CD4-positive, alpha-beta T cell (primary cell): ENCODE measurements at places on chromosomes 2 and 18.

DNA sequence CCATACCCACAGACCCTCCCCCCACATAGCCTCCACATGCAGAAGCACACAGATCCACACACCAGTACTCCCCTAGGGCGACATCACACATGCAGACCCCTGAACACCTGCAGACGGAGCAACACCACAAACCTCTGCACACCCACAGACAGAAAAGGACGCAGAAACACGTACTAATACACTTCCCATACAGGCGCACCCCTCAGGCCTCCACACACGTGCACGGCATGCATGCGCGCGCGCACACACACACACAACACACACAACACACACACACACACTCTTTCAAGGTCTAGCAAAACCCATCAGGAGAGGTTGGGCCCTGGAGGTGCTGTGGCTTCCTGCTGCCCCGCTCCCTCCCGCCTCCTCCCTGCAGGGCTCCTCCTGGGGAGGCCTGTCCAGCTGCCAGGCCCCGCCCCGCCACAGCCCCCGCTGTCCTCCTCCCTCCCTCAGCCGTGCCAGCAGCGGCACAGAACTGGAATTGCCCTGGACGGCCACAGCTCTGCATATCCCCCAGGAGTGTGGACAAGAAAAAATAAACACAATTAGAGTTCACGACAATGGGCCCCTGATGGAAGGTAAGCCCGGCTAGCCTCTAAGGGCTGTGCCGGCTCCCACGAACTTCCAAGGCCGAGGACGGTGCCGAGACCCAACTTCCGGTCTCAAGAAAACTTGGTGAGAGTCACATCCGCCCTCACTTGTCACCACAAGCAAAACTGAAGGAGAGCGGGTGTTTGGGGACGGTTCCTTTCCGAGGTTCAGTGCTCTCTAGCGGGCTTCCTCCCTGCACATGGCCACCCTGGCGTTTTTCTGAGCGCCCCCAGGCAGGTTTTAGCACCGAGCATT lies 6.8 kb downstream of the ZFP36L2 start:
- peak; percentile 77 for DNase-seq

GRCh38 chr2:148162871-148163270 lies 142.0 kb downstream of the MBD5 start:
- DNase-seq: no peak

GRCh38 chr2:42653908-42654445 lies 85.5 kb downstream of the MTA3 start:
- DNase-seq: no peak

GRCh38 chr2:238884812-238885408 lies 37.0 kb downstream of the TWIST2 start:
- no peak for DNase-seq

- no peak for DNase-seq
These were observed 11.1 kb downstream of the FASTKD1 start for GRCh38 chr2:169562519-169562918.

DNA sequence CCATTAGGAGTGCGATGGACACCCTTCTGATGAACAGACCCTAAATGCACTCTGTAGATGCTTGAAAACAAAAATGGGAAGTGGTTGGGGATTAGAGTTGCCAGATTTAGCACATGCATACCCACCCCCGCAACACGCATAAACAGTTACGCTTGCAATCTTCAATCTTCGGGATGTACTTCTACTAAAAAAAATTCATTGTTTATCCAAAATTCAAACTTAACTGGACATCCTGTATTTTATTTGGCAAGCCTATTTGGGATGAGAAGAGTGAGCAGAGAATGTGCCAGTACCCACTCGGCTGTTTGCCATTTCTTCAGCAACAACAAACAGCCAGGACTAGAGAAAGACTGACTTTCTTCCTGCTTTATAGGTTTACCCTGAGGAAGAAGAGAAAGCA lies 18.4 kb downstream of the KIAA2012 start:
- no peak for DNase-seq

DNA sequence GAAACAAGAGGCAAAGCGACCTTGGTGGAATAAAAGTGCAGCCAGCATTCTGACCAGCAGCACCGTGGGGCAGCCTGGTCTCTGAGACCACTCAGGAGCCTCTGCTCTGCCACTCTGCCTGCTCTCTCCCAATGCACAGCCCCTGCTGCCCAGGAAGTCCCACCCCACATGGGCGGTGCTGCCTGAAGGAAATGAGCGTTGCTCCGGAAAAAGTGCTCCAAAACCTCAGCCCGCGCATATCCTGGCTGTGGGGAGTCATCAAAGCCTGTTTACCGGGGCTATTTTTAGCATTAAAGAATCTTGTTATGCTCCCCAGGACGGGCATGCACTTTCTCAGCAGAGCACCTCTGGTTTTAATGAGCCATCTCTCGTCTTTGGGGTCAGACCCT lies 54.5 kb downstream of the EPAS1 start:
- peak; percentile 57 for DNase-seq

DNA sequence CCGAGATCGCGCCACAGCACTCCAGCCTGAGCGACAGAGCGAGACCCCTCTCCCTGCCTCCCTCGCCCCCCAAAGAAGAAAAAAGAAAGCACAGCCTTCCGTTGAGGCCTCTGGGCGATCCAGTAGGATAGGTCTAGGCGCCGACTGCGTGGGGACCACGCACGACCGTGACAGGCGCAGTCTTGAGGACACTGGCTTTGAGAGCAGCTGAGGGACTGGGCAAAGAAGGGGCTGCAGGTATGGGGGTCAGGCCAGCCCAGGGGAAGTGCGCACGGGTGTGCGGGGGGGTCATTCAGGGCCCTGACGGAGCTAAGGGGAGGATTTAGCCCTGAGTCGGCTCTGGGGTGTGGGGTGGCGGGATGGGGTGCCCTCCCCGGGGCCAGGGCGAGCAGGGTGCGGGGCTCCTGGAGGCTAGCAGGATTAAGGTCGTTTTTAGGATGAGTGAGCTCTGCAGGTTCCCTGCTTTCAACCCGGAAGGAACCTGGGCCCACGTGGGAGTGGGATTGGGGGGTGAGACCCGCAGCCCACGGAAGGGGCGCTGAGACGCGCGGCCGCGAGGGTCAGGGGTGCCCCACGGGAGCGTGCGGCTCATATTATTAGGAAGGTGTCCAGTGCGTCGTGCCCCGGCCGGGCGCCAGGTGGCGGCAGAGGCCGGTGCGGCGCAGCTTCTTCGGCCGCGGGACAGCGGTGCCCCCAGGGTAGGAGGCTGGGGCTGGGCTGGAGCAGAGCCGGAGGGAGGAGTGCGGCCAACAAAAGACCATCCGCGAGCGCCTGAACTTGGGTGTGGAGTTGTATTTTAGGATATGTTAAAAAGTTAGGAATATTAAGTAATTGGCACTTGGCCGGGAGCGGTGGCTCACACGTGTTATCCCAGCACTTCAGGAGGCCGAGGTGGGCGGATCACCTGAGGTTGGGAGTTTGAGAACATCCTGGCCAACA lies 20.5 kb upstream of the ZNF236 start:
- DNase-seq: no peak

DNA sequence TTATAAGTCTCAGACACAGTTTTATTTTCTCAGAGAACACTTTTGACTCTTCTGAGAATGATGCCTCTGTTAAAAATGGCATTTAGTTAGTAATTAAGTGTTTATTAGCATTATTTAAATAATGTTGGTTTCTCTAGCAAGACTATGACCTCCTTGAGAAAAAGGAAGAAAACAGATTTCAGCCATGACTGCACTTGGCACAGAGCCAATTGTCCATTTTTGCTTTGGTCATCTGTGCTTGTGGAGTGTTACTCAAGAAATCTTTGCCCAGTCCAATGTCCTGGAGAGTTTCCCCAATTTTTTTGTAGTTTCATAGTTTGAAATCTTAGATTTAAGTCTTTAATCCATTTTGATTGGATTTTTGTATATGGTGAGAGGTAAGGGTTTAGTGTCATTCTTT lies 1229.4 kb upstream of the FAM98A start:
- DNase-seq: no peak

DNA sequence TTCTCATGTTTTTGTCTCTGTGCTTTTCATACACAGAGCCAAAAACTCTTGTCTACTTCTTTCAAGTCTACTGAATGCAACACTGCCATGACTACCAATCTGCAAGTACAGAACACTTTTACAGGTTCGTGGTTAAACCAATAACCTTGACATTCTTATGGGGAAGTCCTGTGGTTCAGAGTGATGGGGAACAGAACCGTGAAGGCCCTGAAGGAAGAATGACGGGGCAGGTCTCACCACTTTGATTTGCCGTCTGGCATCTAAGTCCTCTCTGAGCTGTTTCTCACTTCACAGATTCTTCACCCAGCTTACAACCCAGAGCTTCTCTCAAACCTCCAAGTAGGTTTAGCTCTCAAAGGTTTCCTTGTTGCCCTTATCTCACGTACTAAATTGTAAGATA lies 117.5 kb upstream of the SNTG2 start:
- DNase-seq: no peak
